Hepatic stellate cell (primary cell): ENCODE measurements at places on chromosomes 11 and 22.
A peak's percentile ranks its signal among the peaks of the same experiment; 100 is the strongest.

DNA sequence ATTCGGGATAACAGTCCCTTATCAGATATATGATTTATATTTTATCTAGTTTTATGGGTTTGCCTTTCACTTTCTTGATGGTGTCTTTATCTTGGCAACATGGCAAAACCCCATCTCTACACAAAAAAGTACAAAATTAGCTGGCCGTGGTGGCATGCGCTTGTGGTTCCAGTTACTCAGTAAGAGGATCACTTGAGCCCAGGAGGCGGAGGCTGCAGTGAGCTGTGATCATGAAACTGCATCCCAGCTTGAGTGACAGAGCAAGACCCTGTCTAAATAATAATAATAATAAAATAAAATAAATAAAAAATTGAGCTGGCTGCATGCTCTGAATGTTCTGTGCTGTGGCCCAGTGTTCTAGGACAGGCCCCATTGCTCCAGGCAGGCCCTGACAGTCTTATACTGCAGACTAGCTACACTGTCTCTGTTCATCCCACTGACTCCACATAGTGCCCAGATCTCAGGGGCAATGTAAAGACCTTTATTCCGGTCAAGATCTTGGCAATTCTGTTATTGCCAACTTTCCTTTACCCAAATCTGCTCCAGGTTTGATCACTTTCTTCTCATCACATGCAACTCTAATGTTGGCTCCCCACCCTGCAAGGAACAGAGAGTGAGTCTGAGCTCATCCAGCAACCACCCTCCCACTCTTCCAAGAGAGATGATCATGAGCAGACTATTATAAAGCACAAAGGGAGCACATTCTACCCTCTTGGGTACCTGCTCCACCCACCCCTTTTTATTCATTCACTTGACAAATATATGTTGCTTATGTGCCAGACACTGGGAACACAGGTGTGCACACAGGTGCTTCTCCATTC, 8.8 kb downstream of the HSPA8 start:
- no peak for DNase-seq

DNA sequence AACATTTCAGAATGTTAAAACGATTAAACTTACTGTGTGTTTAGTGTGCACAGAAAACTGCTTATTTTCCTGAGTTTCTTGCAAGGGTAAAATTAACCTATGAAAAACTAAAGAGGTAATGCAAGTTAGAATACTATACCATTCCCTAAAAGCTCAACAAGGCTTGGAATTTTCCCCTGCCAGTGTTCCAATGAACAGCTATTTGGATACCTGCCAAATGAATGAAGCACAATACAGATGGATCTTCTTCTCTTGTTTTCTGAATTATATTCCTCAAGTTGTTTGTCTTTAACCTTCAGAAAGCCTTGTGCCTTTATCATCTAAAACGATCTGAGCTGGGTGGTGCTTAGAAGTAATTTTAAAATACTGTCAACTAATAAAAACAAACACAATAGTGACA, 204.5 kb downstream of the LRRC4C start:
- DNase-seq: no peak

DNA sequence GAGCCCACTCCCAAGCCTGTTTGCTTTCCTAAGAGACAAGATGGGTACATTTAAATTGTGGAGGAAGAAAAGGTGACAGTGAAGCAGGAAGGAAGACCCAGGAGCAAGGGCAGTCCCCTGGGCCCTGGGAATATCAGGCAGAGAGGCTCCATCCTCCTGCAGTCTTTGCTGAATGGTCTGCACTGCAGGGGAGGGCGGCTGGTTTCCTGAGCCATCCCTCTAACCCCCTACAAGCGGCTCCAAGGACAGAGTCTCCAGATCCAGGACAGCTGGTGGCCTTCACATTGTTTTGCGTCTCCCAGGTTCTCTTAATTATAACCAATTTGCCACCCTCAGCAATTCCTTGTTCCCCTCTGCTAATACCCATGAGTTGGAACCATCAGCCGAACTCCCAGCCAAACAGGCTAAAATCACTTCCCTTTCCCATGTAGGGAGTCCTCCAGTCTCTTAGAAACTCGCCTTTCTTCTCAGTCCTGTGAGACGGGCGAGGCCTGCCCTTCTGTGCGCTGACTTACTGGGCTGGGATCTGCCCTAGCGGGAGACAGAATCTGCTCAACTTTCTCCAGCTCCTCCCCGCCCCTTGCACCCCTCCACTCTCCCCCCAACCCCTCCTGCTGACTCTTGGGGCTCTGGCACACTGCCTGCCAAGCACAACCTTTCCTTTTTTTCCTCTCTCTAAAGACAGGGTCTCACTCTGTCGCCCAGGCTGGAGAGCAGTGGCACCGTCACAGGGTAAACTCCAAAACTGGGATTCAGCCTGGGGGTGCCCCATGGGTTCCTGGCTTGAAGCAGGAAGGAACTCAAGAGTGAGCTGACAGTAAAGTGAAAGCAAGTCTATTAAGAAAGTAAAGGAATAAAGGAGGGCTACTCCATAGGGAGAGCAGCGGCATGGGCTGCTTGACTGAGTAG, 53.4 kb upstream of the EMID1 start:
- no peak for DNase-seq

DNA sequence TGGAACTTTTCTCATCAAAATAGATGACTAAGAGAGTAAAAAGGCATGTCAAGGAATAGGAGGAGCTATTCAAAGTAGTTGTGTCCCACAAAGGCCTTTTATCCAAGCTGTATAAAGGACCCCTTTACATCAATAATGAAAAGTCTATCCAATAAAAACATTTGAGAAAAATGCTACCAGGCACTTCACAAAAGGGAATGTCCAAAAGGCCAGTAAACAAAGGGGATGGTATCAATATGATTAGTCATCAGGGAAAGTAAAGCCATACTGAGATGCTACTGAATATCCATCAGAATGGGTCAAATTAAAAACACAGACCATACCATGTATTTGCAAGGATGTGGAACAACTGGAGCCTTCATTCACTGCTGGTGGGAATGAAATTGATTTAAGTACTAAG, 224.9 kb downstream of the NELL1 start:
- DNase-seq: no peak

DNA sequence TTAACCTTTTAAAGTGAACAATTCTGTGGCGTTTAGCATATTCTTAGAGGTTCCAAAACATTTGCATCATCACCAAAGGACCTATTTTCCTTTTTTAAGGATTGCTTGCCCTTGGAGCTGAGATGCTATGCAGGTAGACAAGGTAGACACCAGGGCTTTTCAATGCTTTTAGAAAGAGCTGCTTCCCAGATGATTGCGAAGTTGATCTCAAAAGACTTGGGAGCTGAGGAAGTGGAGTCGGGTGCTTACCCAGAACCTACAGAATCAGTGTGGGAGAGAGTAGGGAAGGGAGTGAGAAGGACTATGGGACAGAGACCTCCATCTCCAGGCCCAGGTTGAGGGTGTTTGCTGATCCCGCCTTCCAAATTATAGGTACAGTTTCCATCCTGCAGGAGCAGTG, 11.1 kb upstream of the ALX4 start:
- DNase-seq: no peak

GRCh38 chr22:20079745-20080444, at the start of gene DGCR8:
Gene DGCR8, plus strand, starts transcription at chr22:20080241. Its CDS starts 5,723 bp downstream, at chr22:20085964.
- peak; percentile 98 for DNase-seq

DNA sequence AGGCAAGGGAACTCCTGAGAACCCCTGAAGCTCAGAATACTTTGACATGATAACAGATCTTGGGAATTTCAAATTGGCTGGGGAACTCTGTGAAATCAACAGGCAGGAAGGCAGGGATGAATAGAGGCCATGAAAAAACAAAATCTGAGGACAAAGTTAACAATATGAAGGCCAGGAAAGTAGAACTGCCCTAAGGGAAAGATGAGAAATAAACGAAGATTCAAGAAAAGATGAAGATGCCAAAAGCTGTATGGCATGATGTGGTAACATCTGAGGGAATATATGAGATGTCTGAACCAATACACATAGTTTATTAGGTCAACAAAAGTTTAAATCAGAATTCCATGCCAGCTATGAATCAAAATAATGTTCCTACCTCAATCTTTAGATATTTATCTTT, 25.0 kb downstream of the SERGEF start:
- no peak for DNase-seq

DNA sequence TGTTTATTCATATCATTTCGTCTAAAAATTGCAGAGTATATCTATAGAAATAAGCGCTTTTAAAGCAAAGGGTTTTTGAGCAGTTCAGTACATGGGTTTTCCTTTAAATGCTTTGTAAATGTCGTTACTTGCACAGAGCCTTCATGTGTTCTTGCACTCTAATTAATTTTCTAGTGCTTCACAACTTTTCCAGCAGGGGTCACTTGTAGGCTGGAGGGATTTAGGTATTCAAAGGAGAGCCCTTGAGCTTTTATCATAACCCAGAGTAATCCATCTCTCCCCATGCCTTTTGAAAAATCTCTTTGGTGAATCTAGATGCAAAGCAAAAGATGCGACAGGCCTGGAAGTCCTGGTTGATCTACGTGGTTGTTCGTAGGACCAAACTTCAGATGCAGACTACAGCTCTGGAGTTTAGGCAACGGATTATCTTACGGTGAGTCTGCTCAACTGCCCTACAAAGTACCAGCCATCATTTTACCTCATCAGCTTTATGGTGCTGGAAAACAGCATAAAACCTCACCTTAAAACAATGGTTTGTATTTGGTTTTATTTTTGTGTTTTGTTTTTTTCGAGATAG, 60.4 kb downstream of the SFI1 start:
- DNase-seq: peak; percentile 50

DNA sequence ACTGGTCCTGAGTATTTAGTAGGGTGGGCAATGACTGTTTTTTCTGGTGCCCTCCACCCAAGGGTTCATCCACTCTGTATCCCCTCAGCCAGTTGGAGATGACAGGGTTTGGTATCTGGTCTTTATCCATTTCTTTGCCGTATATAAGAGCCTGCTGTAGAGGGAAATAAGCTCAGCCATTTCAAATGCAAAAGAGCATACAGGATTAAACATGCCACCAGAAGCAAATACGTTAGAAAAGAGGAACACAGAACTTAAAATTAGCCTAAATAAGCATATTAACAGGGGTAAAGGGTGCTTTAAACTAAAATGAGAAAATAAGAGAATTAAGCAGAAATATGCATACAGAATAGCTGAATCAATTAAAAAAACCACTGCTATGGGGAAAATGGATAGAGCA, 27.8 kb upstream of the TOP3B start:
- no peak for DNase-seq

DNA sequence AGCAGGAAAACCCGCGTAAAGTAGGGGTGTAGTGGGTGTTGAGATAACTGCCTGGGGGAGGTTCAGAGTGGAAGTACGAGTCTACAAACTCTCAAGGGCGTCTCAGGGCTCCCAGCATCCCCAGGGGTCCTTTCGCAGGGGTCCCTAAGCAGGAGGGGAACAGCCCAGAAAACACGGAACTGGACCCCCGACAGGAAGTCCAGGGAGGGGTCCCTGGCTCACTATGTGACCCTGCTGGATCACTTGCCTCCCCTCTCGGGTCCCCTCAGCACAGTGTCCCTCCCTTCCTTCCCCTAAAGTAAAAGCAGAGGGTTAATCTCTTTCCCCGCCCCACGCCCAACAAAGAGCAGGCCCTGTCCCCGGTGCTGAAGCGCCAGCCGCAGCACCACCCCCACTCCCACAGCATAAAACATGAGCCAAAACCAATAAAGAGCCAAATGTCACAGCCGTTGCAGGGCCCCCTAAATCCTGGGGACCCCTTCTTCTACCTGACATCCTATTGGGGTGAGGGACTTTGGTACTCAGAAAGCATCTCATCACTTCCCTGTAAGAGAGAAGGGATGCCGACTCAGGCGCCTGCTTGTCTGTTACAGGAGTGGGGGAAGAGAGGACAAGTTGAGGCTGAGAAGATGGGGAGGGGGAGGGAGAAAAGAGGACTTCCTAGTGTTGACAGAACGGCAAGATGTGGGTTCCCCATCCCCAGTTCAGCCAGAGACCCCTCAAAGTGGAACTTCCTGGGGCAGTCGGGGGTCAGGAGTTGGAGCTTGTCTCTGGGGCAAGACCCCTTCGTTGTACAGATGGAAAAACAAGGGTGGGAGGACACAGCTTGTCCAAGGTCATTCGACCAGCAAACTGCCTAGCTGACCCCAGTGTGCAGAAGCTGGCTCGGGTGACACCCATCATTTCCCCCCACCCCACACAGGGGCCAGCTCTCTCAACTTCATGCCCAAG, 1.4 kb upstream of the NEFH start:
- peak; percentile 41 for DNase-seq

DNA sequence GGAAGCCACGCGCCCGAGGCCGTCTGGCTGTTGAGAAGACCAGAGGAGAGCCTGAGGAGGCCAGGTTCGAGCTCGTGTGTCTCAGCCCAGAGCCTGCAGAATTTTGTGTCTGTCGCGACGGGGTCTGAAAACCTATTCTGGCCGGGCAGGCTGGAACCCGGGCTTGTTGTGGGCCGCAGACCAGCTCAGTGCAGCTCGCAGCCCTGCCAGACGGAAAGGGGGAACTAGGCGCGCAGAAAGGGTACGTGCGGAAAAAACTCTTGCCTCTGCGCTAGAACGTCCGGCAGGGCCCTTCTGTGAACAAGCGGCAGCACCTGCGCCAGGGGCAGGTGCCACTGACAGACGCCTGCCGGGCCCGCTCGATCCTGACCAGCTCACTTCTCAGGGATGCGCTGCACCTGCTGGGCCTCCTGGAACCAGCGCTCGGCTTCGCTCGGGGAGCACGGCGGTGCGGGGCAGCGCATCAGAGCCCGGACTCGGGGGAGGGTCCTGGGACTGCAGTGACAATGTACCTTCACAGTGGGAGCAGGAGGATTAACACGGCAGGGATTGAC, 409.3 kb downstream of the BRD1 start:
- no peak for DNase-seq

DNA sequence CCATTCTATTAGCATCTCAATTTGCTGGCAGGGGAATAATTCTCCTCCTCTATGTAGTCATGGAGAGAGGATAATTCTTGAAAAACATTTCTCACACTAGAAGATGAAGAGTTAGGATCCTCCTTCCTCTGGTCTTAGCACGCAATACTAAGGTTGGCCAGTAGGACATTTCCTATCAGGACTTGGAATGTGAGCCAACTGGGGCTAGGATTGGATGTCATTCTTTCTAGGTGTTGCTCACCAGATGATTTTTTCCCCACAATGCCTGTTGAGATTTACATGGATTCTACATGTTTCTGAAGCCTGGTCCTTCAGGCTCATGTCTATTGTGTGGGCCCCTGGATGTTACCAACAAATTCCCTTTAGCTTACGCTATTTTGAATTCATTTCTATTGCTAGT, 28.0 kb downstream of the SLN start:
- DNase-seq: no peak

- no peak for DNase-seq
Observed at GRCh38 chr11:86765203-86765602, 35.1 kb upstream of the PRSS23 start.

DNA sequence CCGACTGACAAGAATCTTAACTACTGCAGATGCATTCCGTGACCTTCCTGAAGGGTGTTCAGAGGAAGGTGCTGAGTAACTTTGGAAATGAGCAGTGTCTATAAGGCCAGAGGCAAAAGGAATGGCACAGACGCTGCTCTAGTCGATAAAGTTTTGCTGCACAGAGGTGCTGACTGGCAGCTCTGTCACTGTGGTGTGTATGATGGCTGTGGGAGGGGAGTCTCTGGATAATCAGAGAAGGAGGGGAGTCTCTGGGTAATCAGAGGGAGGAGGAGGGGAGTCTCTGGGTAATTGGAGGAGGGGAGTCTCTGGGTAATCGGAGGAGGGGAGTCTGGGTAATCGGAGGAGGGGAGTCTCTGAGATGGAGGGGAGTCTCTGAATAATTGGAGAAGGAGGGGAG, 18.4 kb downstream of the PTDSS2 start:
- DNase-seq: no peak
